ENCODE measurements at places on chromosomes 12 and 14.

DNA sequence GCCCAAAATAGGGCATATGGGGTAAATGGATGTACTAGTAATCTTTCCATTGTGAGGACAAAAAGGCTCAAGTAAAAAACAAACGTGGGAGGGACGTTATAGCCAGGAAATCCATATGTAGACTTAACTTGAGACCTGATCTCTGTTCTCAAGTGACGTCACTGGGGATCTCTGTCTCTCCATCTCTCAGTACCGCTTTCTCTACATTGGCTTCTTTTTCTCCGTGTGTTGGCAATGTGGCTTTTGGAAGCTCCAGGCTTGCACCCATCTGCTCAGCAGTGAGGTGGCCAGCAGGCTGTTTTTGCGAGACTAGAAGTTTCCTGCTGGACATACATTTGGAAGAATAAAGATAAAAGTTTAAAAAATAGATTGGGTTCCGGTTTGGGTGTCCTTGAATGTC, 66.0 kb upstream of the NRXN3 start:
- no peak for DNase-seq

DNA sequence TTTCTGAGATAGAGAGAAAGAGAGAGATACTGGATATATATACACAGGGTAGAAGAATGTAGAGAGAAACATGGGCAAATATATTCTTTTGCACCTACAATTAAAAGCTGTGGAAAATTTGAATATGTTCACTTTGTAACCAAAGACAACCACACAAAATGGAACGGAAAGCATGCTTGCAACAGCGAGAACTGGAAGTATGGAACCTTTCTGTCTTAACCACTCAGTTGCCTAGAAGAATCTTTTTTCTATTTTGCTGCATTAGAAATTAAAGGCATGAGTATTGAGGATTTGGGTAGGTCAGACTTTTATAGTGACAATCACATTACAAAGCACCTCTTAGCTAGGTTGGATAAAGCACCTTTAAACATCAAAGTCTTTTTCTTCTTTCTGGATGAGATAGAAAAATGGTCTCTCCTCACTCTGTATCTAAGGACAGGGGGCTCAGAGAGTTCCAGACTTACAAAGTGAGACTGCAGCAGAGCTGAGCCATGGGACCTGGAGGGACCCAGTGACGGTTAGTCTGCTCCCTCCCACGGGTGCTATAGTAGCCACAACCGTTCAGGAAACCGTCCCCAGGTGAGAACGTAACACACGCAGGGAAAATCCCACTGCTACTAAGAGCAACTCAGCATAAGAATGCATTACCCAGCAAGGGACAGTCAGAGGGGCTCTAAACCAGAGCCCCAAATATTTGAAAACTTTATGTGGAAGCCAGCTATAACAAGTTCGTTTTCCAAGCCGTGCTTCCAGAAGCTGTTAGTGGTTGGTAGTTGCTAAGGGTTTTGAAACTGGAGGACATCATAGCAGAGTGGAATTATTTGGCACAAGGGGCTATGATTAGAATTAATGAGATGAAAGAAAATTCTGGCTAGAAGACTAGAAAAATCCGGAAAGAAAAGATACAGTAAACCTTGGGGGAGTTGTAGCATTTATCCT, 97.1 kb downstream of the DAD1 start:
- DNase-seq = no peak

- no peak for DNase-seq
These were observed 4.8 kb downstream of the CKB start for GRCh38 chr14:103517721-103518421.

DNA sequence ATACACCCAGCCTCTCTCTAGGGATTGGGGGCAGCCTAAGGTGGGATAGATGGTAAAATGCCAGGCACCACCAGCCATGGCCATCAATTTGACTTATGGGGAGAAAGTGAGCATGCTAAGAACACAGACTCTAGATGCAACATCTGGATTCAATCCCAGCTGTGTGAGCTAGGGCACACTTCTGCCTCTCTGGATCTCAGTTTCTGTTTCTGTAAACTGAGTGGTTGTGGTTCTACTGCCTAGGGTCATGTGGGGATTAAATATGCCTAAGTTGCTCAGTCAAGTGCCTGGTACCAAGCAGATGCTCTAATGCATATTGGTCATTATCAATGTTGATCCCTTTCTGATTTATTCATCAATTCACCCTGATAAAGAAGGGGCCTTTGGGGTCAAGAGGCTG, 12.6 kb upstream of the OAS1 start:
- DNase-seq = no peak

DNA sequence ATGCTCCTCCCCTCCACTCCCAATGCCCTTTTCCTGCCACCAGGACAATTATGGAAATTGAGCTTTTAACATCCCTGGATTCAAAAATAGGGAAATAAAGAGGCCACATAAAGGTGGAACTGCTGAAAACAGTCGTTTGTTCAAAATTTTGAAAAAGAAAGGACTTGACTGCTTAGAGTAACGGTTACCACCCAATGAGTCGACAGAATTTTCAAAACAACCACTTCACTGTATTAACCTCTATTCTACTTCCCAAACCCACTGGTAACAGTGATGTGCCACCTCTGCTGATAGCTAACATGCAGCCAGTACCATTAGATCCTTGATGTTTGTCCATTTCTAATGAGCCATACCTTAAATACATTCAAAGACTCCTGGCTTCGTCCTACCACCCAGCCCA, 4.9 kb downstream of the ST8SIA1 start:
- DNase-seq = no peak

- no peak for DNase-seq
These were observed 113.2 kb upstream of the HIF1A start for GRCh38 chr14:61581955-61582615.

DNA sequence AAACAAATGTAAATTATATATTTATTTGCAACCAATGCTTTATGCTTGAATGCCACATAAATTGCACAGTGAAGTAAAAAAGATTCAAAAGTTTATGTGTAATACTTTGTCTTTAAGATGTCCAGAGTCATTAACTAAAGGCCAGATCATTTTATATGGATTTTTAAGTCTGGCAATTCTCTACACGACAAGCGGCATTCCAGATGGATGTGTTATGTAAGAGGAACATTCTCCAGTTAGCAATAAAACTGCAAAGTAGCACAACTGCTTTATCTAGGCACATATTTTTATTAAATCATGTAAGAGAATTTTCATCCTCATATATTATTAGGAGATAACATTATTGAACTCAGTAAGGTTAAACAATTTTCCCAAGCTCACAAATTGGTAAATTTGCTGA, 1717.7 kb upstream of the SEL1L start:
- DNase-seq = no peak

DNA sequence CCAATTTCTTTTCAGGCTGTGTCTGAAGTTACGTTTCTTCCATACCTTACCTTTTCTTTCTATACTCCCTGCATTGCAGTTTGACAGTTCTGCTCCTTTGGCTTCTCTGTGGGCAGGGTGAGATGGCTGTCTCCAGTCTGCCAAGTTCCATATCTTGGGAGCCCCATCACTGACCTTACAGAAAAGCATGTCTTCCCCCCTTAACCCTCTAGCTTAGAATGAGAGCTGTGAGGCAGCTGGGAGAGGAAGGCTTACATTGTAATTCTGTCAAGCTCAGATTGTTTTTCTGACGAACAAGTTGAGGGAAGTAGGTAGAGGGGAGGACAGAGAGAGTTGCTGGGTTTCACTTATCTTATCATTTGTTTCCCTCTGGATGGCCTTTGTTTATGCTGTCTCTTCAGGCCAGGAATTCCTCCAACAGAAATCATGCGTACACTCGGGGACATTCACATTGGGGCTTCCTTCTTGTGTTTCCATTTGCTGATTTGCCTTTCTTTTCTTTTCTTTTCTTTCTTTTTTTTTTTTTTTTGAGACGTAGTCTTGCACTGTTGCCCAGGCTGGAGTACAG, 9.3 kb downstream of the DAAM1 start:
- DNase-seq = no peak

DNA sequence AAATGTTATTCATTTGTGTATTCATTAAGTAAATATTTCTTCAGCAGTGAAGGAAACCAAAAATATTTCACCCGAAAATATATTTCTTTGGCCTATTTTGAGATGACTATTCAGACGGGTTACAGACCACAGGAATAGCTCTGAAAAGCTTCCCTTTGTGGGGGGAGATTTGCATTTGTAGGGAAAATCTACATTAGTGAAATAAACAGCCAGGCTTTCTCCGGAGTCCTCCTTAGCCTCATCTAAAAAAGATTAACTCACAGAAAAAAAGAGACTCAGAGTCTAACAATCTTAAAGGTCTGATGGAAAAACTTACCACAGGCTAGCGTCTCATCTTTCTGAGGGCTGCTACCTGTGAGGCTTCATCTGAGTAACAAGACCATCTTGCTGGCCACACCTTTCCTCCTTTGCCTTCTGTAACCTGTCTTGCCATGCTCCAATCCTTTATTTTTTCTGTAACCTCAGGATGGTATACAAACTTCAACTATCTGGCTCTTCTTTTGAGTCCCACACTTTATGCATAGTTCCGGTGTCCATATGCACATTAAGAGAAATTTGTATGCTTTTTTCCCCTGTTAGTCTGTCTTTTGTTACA, 100.7 kb downstream of the CNTN1 start:
- DNase-seq = no peak

DNA sequence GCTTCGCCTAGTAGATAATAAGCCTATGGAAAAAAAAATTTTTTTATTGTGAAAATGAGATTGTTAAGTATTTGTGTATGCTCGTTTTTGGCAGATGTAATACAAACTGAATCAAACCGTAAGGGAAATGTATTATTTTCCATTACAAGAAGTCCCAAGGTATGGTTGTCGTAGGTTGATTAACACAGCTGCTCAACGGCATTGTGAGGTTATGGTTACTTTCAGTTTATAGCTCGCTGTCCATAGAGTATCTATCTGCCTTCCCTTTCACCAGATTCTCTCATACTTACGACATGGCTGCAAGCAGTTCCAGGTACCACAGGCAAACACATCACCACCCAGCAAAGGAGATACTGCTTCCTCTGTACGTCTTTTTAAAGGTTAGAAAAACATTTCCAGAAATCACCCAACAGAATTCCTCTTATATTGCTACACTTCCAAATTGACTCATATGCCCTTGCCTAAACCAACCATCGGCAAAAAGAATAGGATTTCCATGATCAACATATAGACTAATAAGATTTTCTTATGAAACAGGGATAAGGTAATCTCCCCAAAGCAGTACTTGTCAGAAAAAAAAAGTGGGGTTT, 338.6 kb downstream of the SYT1 start:
- DNase-seq = no peak

- DNase-seq = no peak
These were observed 185.7 kb upstream of the NTF3 start for GRCh38 chr12:5246196-5246595.

GRCh38 chr14:21023174-21023573, 1.7 kb downstream of the NDRG2 start:
- DNase-seq = no peak

GRCh38 chr14:80055667-80056496, 155.4 kb downstream of the DIO2 start:
- peak; percentile 86 for DNase-seq

DNA sequence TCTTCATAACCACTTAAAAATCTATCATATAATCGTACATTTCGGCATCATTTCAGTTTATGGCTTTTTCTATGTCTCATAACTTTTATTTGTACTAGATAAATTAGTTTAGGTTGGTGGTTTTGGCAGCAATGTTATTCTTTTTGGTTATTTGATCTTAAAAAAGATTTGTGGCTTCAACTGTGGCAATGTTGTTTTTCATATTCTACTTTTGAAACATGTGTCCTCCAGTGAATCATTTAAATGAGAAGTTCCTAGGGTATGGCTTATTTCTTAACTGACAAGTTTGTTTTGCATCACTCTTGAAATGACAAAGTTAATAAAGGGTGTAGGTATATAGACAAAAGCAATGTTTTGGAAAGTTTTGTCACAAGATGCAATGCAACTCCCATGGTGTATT, 11.1 kb upstream of the KITLG start:
- DNase-seq = no peak

DNA sequence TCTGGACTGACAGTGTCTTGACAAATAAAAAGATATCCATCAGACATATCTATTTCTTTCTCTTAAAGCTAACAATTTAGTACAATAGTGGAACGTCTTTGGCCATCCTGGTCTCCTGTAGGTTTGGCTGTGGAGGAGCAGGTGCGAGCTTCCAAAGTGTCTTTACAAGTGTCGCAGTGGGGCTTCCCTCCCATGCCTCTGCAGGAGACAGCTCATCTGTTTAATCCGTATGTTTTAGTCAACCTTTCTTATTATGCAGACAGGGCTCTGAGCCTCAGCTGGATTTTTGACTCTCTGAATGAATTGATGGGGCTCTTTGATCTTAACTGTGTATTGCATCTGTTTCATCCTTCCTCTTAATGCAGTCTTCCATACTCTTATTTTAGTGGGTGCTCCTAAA, 57.5 kb downstream of the RMST start:
- no peak for DNase-seq

GRCh38 chr12:106228320-106228710, 19.5 kb downstream of the CKAP4 start:
- no peak for DNase-seq

- no peak for DNase-seq
These were observed 126.9 kb downstream of the PAPOLA start for GRCh38 chr14:96629082-96629481.

DNA sequence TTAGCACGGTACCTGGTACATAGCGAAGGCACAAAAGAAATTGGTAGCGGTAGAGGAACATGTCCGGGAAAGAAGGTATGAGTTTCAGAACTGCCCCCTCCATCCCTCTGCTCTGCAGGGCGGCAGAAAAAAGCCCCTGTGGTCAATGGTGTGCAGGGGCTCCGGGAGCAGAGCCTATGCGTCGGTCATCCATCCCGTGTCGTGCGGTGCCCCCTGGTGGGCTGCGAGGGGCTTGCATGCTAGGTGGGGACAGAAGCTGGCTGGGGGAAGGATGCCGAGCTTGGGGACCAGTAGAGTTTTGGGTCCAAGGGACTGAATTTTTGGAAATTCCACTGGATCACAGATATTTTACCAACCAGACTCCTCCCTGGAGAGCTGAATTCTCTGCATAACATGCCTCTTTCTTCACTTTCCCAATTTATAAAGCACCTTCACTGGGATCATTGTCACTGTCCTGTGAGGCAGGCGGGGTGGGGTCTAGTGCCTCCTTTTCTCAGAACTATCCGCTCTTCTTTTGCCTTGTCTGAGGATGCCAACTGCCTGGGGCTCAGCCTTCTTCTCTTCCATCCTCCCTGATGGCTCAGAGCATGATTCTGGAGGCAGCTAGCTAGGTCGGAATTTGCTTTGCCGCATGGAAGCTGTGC, 148.7 kb downstream of the SMOC1 start:
- DNase-seq = peak; percentile 69

- DNase-seq = peak; percentile 71
These were observed 26.4 kb downstream of the SFSWAP start for GRCh38 chr12:131737150-131737827.

- peak; percentile 36 for DNase-seq
These were observed 26.1 kb upstream of the CIPC start for GRCh38 chr14:77071938-77072388.

DNA sequence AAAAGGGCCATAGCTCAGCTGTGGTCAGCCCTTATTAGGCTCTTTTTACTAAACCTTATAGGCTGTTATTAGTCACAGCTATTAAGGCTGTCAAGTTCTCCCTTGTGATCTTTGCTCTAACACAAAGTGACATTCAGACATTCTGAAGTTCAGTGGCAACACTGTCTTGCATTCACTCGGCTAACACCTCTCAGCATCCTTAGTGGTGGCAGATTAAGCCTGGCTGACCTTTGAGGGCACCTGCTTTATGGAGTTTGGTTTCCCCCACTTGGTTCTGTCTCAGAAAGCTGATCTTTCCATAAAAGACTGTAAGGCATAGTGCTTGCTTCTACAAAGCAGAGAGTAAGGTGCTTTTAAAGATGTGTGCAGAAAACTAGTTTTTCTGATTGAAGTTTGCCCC, 677.4 kb upstream of the TMEM132C start:
- no peak for DNase-seq
